MV-4-11 (cell line): ENCODE measurements at places on chromosomes 7 and 10.

GRCh38 chr7:120926943-120927346 is 23.6 kb upstream of the ING3 start:
- DNase-seq = no peak

- no peak for DNase-seq
Observed at GRCh38 chr7:93185303-93186027, 37.3 kb upstream of the SAMD9L start.

DNA sequence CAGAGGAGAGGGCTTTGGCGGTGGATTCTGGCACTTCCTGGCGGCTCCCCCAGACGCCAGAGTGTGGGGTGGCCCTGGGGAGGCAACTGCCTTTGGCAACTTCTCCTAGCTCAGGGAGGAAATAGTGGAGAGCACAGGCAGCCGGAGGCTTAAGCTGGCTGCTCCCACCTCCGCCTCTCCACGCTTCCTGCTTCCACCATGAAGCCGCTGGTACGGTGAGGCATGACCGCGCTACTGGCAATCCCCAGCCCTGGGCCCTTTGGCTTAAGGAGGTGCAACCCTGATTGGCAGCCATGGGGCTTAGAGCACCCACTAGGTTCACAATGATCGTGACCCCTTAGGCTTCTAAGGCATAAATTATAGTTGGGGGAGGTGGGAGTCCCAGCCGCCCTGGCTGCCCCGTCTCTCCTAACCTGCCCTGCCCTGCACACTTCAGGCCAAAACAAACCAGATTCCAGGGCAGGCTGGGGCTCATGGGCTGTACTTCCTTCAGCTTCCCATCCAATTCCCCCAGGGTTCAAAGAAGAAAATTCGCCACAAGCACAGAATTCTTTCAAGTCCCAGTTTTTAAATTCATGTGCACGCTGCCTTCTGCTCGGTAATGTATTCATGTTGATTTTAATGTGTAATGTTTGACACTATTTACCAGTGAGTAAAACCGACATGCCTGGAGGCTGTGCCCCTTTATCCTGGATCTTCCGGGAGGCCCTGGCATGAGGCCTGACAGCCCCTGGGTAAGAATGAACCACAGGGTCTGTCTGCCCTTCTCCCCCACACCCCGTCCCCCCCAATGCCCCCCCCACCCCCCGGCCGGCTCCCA is 90.7 kb upstream of the LRRC4 start:
- peak; percentile 70 for DNase-seq

- DNase-seq = no peak
Observed at GRCh38 chr10:3944591-3944990, 159.6 kb upstream of the KLF6 start.

GRCh38 chr7:64875658-64876406 is 27.2 kb upstream of the ZNF273 start:
- DNase-seq = no peak

DNA sequence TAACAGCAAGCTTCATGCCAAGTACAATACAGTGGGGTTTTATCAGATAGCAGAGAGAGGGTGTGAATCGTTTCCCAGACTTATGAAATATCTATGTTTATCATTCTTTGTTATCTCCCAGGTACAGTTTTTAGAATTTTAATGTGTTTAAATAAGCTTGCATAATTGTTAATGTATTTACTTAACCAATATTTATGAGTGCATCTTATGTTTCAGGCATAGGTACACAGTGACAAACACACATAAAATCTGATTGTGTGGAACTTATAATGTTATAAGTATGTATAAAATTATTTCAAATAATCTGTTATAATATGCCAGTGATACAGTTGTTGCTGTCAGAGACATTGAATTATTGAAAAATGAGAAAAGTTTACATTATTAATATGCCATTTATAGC is 1011.4 kb upstream of the C7orf33 start:
- DNase-seq = no peak

GRCh38 chr10:80472234-80473095 is 18.4 kb downstream of the TSPAN14 start:
- no peak for DNase-seq

DNA sequence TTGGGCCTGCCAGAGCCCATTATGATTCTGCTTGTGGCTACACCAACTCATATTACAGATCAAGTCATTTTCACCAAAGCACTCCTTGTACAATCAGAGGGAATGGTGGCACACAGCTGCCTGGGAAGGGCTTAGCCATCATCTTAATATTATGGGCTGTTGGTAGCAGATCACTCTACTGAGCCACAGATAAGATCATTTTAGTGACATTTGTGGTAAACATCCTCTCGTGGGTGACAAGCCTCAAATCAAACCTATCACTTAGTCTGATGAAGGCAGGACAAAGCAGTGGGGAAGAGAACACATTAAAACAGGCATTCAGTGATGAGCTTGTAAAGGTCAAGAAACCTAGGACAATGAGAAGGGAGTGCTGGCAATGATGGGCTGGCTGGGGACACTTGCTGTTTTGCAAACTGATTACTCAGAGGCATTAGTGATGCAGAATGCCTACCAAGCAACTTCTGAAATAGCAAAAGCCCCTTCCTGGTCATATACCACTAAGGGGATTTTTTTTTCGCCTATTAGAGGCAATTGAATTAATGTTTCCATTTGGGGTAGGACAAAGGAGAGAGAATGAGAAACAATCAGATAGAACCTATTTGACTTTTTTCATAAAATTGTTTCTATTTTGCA is 137.5 kb upstream of the WDR11 start:
- no peak for DNase-seq

- DNase-seq = no peak
Observed at GRCh38 chr7:67432536-67433234, 436.1 kb downstream of the TYW1 start.
